ENCODE measurements at places on chromosomes 16 and 17. TPM values are rescaled to one million over a fixed set of nuclear protein-coding genes. Genes with fewer than 3 reads are reported as not detected.

- no peak for DNase-seq
These were observed 834 bp upstream of the STAT3 start for GRCh38 chr17:42389135-42389417.

Gene LRRC59
- 35.9 TPM for total RNA-seq

Gene UBALD1
- total RNA-seq, result 3.6 TPM

GRCh38 chr16:78458588-78458987 is 359.1 kb downstream of the WWOX start:
- no peak for DNase-seq

GRCh38 chr17:40093005-40093579 is 7.3 kb downstream of the NR1D1 start:
- DNase-seq, result no peak

DNA sequence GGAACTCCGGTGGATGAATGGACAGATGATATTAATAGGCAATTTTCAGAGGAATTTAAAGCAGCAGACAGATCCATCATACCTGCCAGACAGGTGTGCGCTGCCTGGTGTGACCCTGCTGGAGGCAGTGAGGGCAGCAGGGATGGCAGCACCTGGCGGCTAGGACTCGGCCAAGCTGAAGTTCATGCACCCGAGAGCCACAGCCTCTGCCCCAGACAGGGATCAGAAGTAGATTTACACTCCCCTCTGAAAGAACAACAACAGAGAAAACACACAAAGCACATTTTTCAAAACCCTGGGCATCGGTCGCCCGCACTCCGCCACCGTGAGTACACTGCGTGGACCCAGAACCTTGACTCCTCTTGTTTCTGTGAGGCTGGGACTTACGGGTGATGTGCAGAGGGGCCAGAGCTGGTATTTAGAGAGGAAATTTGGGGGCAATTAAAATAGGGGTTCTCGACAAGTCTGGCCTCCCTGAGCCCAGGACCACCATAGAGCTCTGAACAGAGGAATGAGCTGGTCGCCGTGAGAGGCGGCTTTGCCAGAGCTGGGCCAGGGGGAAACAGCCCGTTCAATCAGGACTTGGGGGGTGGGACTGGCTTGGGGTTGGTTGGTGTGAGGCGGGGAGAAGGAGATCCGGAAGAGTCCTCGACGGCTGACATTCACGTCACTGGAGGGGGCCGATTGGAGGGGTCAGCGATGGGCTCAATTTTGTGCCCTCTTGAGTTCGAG is 101.0 kb downstream of the METRNL start:
- DNase-seq, result no peak

Data from cerebellum (tissue), 4 donors.